ENCODE measurements at places on chromosomes 5 and 9.

GRCh38 chr5:154590093-154590724, 112.2 kb upstream of the HAND1 start:
- DNase-seq, result no peak

GRCh38 chr9:35859990-35860339, 10.2 kb downstream of the OR13J1 start:
- peak; percentile 49 for DNase-seq

GRCh38 chr5:65563777-65564176, 681 bp downstream of the PPWD1 start:
- DNase-seq, result no peak

DNA sequence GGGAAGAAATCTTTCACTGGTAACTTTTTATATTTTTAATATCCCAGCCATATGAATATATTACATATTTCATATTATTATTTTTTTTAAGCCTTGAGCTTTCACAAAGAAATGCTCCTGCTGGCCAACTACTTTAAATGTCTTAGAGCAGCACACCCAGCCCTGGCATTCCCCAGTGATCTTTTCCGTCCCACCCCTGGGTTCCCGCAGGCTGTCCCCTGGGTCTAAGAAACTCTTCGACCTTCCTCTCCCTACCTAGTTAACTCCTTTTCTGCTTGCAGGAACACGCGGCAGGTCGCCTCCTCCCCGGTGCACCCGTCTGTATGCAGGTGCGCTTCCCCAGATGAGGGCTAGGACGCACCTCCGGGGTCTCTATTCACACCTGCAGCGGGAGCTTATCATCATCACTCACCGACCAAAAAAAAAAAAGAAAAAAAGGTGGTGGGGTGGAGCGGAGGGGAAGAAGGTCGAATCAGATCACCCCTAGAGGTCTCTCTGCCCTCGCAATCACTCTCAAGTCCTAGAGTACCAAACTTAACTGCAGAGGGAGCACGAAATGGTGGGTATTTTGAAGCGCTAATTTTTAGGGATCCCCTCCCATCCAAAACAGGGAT, 696 bp downstream of the ZFP62 start:
- DNase-seq, result peak; percentile 80

- no peak for DNase-seq
Measured at GRCh38 chr9:94581728-94582127, 11.9 kb downstream of the FBP2 start.

- DNase-seq, result no peak
Measured at GRCh38 chr9:14653511-14653910, 39.7 kb downstream of the ZDHHC21 start.

GRCh38 chr5:15353086-15353645, 146.8 kb upstream of the FBXL7 start:
- no peak for DNase-seq

GRCh38 chr5:32030222-32030621, 143.9 kb downstream of the GOLPH3 start:
- DNase-seq, result no peak

DNA sequence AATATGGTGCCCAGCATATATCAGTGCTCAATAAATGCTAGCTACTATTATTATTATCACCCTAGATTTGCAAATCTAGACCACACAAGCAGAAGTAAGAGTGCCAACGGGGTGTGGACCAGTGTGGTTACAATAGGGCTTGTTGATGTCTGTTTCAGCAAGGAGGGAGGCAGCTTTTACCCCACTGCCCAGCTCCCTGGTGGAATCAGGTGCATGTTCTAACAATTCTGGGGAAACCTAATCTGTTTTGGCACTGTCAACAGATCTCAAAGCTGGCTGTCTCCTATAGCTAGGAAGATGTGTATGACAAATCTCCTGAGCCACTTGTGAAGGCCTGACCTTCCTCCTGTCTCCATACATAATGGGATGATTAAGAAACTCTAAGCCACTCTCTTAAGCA, 5.7 kb downstream of the TGFBI start:
- peak; percentile 20 for DNase-seq

DNA sequence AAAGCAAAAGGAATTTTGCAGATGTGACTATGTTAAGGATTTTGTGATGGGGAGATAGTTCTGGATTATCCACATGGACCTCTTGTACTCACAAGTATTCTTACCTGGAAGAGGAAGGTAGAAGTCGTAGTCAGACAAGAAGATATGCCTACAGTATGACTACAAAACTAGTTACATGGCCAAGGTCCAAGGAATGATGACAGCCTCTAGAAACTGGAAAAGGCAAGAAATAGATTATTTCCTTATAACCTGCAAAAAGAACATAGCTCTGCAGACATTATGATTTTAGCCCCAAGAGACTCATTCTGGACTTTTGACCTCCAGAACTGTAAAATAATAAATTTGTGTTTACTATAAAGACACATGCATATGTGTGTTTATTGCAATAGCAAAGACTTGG, 226.9 kb downstream of the FER start:
- DNase-seq, result no peak

DNA sequence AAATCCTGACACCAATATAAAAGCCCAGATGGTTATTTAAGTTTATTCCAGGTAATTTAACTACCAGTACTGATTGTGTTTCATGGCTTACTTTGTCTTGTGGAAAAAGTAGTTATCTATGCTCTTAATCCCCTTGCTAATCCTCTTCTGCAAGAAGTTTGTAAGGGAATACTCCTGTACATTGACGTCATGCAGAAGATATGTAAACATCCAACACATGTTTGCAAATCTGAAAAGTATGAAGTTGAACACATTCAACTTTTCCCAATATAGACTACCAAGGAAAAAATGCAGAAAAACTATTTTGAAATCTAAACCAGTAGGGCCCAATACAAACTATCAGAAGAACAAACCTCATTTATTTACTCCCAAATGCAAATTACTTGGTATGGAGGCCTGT, 56.3 kb upstream of the ELL2 start:
- no peak for DNase-seq

- no peak for DNase-seq
Measured at GRCh38 chr5:113278976-113279375, 155.8 kb downstream of the TSSK1B start.

DNA sequence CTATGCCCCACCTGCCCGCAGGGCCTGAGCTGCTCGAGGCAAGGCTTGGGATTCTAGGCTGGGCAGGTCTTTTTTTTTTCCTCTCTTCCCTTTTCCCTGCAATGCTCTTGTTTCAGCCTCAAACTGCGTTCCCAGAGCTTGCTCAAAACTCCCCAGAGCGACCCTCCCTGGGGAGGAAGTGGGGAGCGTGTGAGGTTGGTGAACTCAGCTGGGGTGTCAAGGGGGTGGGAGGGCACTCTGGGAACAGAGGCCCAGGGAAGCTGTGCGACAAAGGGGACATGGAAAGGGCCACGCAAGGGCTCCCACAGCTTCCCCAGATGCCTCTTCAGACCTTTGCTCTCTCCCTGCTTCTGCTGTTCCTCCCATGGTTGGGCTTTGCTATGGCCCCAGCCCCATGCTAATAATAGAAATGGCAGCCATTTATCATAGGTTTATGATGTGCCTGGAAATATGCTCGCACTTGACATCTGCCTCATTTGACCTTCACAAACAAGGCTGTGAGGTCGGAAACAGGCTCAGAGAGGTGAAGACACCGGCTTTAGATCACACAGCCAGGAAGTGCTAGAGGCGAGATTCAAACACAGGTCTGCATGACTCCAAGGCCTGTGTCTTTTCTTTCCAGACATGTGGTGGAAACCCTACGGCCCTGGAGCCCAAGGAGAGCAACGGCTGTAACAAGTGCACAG, 40.9 kb upstream of the IL17B start:
- no peak for DNase-seq

DNA sequence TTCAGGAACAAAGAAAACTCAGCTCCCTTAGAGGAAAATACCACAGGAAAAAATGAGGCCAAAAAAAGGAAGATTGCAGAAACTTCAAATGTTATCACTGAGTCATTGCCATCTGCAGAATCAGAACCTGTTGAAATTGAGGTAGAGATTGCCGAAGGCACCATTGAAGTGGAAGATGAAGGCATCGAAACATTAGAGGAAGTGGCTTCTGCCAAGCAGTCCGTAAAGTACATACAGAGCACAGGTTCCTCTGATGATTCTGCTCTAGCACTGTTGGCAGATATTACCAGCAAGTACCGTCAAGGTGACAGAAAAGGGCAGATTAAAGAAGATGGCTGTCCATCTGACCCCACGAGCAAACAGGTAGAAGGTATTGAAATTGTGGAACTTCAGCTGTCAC, 30.8 kb upstream of the NIM1K start:
- no peak for DNase-seq

DNA sequence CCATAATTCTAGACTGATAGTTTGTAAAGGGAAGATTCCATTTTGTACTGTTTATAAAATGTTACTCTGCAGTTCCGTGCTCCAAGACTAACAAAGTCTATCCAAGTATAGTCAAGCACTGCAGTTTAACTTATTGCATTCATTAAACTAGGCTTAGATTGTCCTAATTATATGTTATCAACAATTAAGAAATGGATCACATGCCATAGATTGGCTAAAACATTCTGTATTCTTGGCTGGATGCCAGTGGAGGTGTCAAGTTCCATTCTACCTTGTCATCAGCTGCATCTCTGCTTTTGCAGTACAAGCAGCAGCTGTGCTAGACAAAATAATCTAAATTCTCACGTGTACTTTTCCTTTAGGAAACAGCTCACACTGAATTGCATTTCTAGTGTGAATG, 69.4 kb upstream of the MEF2C start:
- no peak for DNase-seq

GRCh38 chr5:39053189-39053588, 21.0 kb downstream of the RICTOR start:
- DNase-seq, result no peak

GRCh38 chr9:90458485-90458884, 184.1 kb downstream of the DIRAS2 start:
- no peak for DNase-seq

GRCh38 chr5:139904816-139905661, 109.4 kb downstream of the PSD2 start:
- no peak for DNase-seq

- no peak for DNase-seq
Measured at GRCh38 chr9:92146610-92147009, 31.4 kb upstream of the SPTLC1 start.

GRCh38 chr5:73302797-73303147, 129.8 kb downstream of the TMEM174 start:
- DNase-seq, result no peak

DNA sequence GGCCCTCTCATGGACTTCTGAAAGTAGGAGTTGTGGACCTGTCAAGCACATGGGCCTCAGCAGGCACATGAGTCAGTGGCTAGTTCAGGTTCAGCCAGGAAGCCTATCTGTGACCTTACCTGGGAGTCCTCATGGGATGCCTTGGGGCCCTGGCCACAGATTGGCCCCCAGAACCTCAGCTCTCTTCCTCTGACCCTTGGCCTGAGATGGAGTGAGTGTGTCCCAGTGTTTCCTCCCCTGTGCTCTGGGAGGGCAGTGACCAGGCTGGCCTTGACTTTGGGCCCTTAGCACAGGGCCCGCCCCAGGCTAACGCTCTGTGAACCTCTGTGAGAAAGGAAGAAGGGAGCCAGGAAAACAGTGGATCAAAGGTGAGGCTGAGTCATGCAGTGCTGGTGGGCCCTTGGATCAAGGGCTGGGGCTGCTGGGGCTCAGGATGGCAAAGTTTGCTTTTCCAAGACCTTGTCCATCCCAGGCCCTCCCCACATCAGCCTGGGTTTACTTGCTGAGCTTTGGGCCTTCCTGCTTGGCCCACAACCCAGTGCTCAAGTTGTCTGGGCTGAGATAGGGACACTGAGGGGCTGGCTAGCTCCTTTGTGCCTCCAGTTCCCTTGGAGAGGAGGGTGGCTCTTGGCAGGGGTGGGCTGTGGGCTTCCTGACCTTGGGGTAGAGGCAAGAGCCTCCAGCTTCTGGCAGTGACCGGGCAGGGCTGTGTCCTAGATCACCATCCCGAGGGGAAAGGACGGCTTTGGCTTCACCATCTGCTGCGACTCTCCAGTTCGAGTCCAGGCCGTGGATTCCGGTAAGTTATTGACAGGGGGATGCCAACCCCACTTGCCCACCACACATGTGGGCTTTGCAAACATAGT, 41.4 kb downstream of the RGS3 start:
- DNase-seq, result no peak

DNA sequence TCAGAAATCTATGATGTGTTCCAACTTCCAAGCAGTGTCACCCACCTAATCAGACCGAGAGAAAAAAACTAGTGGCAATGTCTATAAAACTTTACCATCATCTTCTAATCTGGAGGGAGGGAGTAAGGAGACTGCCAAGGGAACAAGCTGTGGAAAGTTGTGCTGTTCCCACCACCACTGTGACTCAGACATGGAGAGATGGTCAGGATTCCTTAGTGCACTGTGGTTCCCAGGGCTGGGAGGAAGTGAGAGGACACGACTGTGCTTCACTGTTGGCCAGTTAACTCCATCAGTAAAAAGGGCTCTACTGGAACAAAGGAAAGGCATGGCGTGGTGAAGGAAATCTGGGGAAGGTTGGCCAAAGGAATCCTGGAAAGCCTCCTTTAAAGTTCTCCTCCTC, 18.8 kb downstream of the TICAM2 start:
- no peak for DNase-seq

GRCh38 chr5:109102096-109102690, 307.6 kb downstream of the PJA2 start:
- DNase-seq, result no peak

DNA sequence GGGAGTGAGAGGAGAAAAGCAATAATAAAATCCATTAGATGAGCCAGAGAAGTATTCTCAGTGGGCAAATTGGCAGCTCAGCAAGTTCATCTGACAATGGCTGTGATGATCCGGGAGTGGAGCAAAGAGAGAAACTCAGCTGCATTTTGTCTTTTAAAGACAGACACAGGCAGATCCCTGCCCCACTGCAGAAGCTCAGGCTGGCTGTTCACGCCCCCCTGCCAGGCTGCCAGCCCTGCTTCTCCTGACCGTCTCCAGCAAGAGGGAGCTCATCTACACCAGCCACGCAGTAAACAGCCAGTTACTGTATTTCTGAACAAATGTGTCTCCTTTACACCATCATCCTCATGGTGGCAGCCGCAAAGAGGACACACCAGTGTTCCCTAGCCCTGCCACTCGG, 114.3 kb upstream of the SARDH start:
- no peak for DNase-seq

DNA sequence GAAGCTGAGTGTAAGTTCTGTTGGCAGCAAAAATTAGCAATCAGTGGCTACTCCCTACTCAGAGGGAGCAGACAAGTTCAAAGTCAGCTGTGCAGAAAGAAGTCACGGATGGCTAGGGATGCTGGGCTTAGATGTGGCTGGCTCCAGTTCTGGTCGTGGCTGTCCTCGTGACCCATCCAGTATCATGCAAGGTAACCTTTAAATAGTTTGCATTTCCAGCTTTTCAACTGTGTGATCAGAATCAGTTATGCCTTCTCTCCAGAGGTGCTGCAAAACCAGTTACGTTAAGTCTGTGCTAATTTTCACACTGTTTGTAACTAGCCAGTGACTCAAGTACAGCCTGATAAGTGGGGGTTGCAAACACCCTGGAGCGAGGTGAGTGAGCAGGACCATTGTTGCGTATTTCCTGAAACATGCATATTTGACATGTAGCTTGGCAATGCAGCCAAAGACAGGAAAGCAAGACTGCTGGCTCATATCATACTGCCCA, 302.4 kb downstream of the ATPSCKMT start:
- no peak for DNase-seq
